ENCODE measurements at places on chromosomes 2 and 18.

- DNase-seq: no peak
These were observed 19.1 kb upstream of the STPG4 start for GRCh38 chr2:47173986-47174732.

- no peak for DNase-seq
These were observed 744.3 kb upstream of the ACVR2A start for GRCh38 chr2:147100406-147101035.

DNA sequence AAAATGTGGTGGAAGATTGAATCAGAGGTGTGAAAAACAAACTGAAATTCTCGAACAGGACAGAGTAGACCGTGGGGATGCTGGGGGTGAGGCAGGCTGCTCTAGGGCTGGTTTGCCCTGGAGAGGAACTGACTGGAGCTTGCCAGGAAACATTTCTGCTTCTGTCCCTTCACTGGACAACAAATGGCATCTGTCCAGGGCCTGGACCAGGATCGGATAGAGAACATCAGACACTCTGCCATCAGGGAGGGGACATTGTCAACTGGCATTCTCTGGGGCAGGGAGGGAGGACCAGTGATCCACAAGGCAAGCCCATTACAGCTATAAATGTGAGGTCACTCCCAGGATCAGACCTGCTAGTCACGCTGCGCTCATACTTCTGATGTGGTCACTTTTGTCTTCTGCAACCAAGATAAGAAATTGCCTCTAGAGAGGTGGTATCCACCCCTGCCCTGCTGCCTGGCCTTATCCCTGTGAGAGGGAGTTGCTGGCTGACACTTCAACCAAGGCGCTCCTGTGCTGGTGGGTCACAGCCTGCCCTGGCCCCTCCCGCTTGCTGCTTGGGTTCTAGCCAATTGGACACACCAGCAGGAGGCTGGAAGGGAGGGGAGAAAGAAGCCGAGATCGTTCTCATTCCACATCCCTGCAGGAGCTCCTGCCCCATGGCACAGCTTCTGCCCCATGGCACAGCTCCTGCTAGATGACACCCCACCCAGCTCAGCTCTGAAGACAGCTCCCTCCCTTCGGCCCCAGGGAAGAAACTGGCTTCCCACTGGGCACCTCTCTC is 8.7 kb downstream of the NPPC start:
- DNase-seq: no peak

DNA sequence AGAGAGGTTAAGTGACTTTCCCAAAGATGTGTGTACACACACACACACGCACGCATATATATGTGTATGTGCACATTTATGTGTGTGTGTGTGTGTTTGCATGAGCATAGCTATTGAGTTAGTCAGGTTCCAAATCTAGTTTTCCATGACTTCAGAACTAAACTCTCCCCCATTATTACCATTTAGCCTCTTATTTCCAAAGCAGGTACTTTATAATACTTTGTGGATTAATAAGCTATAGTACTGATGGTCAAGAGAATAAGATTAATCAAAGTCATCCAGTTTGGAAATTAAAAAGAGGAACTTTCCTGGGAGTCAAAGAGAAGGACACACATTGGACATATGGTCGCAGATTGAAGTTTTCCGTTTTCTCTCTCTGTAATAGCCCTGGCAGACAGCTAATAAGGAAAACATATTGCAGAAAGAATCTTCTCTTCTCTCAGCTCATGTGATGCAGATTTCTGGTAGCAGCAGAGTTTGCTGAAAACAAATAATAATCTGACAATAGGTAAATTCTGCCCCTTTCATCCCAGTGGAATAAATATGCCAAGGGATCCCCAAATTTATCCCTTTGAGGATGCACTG is 410.9 kb upstream of the TCF4 start:
- DNase-seq: no peak

DNA sequence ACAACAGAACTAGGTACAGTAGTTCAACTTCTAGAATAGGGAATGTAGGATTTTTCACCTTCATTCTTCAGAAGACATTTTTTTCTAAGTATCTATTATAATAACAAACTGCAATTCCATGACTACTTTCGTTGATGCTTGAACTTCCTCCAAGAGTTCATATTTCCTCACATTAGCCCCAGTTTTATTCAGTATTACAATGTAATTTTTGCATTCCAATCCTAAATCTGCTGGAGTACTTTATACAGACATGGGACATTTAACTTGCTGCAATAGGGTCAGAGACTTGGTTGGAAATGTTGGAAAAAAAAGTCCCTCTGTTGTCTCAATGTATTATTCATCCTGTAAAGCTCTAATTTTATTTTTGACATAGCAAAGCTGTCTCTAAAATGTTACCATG is 19.6 kb upstream of the FTCDNL1 start:
- DNase-seq: no peak

GRCh38 chr18:74818516-74819175 is 221.0 kb downstream of the ZNF407 start:
- no peak for DNase-seq

- no peak for DNase-seq
These were observed 30.4 kb upstream of the GMCL1 start for GRCh38 chr2:69798909-69799526.

GRCh38 chr2:224838335-224838734 is 122.2 kb upstream of the CCDC195 start:
- no peak for DNase-seq

DNA sequence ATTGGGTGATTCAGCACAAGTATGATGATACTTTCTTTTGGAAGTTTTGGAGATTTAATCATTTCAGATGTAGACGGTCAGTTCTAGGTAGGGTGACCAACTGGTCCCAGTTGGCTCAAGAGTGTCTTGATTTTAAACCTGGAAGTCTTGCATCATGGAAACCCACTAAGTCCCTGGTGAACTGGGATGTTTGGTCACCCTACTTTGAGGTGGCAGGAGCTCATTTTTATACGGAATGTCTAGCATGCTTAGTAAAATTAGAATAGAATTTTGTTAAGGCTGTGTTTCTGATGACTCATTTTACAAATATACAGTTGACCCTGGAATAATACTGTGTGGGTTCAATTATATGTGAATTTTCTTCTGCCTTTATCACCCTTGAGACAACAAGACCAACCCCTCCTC is 61.5 kb upstream of the DOCK10 start:
- no peak for DNase-seq

DNA sequence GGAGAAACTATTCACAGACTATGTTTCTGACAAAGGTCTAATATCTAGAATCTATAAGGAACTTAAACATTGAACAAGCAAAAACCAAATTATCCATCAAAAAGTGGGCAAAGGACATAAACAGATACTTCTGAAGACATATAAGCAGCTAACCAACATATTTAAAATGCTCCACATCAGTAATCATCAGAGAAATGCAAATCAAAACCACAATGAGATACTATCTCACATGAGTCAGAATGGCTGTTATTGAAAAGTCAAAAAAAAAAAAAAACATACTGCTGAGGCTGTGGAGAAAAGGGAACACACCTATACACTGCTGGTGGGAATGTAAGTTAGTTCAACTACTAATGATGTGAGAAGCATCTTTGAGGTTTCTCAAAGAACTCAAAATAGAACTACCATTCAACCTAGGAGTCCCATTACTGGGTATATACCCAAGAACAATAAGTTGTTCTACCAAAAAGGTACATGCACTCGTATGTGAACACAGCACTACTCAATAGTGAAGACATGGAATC is 220.4 kb upstream of the TFPI start:
- no peak for DNase-seq

DNA sequence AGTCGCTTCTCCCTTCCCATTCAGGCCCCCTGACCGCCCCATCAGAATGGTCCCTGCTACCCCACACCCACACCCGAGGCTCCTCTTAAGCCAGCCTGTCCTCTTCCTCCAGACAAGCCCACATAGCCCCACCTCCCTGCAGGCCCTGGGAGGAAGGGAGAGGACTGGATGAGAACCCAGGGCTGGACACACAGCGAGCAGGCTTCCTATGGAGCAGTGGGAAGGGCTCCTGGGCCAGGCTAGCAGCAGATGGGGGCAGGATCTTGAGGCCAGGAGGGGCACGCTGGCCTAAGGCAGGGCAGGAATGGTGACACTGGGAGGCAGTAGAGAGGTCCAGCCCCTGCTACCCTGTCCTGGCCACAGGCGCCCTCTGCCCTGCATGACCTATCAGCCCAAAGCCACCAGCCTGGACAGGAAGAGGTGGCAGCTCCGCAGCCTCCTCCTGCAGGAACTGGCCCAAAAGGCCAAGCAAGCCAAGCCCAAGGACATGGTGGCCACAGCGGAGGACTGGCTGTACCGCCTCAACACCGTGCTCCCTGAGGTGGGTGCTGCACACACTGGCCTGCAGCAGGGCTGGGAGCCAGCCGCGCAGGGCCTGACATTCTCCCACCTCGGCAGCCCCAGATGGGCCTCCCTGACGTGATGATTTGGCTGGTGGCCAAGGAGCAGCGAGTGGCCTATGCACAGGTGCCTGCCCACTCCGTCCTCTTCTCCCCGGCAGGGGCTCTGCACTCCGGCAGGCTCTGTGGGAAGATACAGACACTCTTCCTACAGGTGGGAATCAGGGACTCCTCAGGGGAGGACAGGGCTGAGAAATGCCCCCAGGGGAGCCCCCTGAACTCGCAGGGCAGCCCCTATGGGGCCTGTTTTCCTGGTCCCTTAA is 43.3 kb downstream of the FER1L5 start:
- DNase-seq: no peak
